ENCODE measurements at places on chromosomes 2 and 18.

GRCh38 chr2:235449568-235449967 is 44.3 kb upstream of the AGAP1 start:
- no peak for DNase-seq

DNA sequence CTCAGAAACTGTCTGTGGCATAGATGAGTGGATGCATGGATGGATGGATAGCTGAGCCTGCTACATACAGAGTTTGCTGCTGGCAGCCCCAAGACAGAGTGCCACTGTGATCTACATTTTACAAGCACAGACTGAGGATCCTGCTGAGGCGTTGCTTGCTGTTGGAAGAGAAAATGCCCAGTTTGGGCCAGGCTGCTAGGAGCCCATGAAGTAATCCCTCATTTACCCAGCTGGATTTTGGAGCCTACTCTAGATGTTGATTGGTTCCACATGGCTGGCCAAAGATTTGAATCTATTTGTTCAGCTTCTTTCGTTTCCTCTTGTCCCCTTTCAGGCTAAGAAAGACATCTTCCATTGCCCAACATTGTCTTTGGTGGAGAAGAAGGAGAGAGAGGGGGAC is 261.3 kb downstream of the CLIP4 start:
- no peak for DNase-seq

GRCh38 chr2:3633089-3633981 is 24.7 kb upstream of the ALLC start:
- DNase-seq = no peak

- no peak for DNase-seq
Observed at GRCh38 chr2:7411691-7412090, 494.5 kb downstream of the RNF144A start.

GRCh38 chr2:165778653-165779451 is 15.2 kb downstream of the GALNT3 start:
- no peak for DNase-seq

DNA sequence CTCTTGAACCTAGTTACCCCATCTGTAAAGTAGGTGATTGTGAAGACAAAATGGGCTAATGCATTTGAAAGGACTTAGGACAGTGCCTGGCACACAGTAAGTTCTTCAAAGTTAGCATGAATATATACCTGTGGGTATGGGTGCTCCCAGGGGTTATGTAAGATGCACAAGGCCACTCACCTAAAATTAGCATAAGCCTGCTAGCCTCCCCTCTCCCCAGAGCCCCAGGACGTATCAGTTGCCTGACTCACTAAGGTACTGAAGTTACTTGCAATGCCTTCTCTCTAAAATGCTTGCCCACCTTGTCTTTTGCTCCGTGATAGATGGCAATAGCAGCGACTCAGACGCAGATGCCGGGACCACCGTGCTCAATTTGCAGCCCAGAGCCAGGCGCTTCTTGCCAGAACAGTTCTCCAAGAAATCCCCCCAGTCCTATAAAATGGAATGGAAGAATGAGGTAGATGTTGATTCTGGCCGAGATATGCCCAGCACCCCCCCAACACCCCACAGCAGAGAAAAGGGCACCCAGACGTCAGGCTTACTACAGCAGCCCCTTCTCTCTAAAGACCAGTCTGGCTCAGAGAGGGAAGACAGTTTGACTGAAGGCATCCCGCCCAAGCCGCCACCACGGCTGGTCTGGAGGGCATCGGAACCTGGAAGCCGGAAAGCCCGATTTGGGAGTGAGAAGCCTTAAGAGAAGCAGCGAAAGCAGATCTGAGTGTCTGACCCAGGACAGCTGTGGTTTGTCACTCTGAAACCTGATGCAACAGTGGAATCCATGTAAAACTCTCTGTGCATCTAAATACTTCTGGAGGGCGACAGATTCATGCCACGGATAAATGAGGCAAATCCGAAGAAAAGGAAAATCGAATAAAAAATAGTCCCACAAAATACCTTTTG is 53.8 kb upstream of the TMEM182 start:
- DNase-seq = no peak

GRCh38 chr2:88857274-88857741 is 165.8 kb downstream of the RPIA start:
- DNase-seq = no peak

GRCh38 chr2:174337337-174338146 is 2.8 kb downstream of the SP9 start:
- DNase-seq = no peak

- DNase-seq = no peak
Observed at GRCh38 chr2:182428476-182428875, 1.6 kb upstream of the PDE1A start.

DNA sequence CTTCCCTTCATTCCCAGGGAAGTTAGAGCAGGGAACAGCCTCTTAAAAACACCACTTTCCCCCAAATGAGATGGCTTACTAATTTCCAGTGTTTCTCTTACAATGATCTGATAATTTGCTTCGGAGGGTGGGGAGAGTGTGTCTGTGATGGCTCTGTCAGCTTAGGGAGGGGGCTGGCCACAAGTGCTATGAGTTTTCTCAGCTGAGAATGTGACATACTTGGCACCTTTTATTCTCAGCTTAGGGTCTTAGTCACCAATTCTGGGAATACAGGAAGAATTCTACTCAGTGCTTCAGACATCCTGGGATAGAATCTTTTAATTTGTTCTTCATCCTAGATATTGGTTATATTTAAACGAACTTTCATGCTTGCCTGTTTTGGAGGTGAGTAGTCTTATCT is 64.4 kb downstream of the AOX1 start:
- DNase-seq = no peak

DNA sequence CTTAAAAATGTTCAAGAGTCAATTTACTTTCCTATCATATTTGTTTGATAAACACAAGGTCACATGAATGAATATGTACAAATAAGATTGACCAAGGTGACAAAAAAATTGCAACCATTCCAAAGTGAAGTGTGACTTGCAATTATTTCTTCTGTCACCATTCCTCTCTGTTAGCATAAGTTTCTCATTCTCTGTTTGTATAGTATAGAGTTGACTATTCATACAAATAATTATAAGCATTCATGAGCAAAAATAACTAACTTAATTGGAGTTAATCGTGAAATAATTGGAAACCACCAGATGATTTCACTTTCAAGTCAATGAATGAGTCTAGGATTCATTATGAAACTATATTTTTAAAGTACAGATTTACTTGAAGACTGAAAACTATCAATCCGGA is 42.1 kb downstream of the PGAP1 start:
- no peak for DNase-seq

GRCh38 chr2:102621630-102622029 is 2.3 kb downstream of the SLC9A2 start:
- no peak for DNase-seq
